ENCODE measurements at places on chromosomes 7 and 10.

- DNase-seq = no peak
Observed at GRCh38 chr10:88309365-88309764, 273.8 kb downstream of the RNLS start.

GRCh38 chr7:139034855-139035585, 822 bp downstream of the ZC3HAV1L start:
- DNase-seq = no peak

GRCh38 chr7:2597273-2597640, 34.5 kb upstream of the TTYH3 start:
- DNase-seq = no peak

DNA sequence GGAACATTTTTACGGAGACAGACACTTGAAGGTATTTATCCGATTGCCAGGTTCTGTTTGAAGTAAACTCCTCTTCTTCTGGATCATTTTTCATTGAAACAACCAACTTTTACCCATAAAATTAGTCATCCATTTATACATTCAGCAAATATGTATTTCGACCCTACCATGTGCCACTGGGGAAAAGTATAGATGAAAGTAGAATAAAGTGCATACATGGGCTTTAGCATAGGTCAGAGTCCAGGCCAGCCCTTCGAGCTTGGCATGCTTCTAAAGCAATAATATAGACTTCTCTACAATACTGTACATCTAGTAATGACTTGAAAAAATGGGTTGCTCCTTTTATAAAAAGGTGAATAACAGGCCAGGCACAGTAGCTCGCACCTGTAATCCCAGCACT, 10.1 kb downstream of the SLC25A16 start:
- DNase-seq = no peak

GRCh38 chr7:69269806-69270205, 328.5 kb upstream of the AUTS2 start:
- DNase-seq = no peak

DNA sequence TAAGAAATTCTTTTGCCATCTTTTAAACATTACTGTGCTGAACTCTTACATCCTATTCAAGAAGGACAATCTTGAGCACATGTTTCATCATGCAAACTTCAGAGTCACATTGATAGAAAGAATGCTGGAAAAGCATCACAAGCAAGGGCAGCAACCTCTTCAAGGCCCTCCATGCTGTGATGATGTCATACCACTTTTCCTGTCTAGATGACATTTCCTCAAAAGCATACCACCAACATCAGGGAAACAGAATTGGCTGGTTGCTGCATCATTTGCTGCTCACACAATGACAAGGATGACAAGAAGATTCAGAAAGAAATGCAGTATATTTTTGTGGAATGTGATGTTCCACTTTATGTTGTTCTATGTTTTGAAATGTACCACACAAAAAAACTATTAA, 37.6 kb downstream of the CYP2C8 start:
- no peak for DNase-seq

- no peak for DNase-seq
Observed at GRCh38 chr7:123750389-123751230, 1.8 kb upstream of the WASL start.

- DNase-seq = no peak
Observed at GRCh38 chr10:115171392-115171960, 78.3 kb downstream of the ATRNL1 start.

GRCh38 chr7:98784216-98784785, 85.5 kb downstream of the TMEM130 start:
- DNase-seq = no peak

Measured in iPS DF 19.7 (cell line).